ENCODE measurements at places on chromosomes 5 and 9.

- DNase-seq: no peak
These were observed 110.0 kb downstream of the ENC1 start for GRCh38 chr5:74530326-74531050.

GRCh38 chr9:122143296-122143695 is 16.3 kb downstream of the NDUFA8 start:
- no peak for DNase-seq

DNA sequence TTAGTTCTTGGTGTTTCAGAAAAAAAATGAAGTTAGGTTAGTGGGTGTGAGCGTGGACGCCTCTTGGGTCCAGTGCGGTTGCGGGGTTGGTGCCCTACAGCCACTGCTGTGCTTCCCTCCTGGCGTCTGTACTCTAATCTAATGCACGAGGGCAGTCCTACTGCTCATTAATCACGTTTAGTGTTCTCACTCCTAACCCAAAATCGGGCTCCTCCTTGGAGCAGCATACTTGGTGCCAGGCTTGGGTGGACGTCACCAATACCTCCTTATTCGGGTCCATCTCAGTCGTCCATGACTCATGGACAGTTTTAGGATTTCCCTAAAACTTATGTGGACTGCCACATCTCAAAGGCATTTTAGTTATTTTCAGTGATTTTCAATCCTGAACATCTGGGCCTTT is 41.6 kb downstream of the TRIO start:
- DNase-seq: no peak

- DNase-seq: no peak
These were observed 72.8 kb upstream of the PARP8 start for GRCh38 chr5:50593681-50594080.

DNA sequence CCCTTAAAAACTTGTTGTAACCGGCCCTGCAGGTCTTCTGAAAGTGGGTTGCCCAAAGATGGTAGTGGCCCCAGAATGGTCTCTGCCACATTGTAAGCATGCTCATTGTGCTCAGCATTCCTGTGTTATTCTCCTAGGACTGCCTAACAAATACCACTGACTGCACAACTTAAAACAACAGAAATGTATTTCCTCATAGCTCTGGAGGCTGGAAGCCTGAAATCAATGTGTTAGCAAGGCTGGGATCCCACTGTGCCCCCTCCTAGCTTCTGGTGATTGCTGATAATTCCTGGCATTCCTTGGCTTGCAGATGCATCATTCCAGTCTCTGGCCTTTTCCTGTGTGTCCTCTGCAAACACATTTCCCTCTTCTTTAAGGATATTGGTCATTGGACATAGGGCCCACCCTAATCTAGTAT is 3.4 kb upstream of the GCNT4 start:
- no peak for DNase-seq

DNA sequence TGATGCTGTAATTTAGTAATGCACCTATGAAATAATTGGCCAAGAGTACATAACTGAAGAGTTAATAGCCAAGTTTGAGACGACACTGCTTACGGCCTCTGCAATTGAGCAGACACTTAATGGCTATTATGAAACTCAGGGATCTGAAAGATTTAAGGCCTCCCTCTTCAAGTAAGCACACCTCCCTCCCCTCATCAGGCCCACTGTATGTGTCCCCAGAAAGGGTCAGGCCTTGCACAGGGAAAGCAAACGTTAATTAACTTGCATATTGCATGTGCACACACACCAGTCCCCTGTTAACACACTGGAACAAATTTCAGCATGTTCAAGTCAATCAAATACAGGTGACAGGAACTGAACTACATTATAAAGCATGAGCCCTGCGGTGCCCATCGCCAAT is 163.6 kb downstream of the SPOCK1 start:
- DNase-seq: no peak

DNA sequence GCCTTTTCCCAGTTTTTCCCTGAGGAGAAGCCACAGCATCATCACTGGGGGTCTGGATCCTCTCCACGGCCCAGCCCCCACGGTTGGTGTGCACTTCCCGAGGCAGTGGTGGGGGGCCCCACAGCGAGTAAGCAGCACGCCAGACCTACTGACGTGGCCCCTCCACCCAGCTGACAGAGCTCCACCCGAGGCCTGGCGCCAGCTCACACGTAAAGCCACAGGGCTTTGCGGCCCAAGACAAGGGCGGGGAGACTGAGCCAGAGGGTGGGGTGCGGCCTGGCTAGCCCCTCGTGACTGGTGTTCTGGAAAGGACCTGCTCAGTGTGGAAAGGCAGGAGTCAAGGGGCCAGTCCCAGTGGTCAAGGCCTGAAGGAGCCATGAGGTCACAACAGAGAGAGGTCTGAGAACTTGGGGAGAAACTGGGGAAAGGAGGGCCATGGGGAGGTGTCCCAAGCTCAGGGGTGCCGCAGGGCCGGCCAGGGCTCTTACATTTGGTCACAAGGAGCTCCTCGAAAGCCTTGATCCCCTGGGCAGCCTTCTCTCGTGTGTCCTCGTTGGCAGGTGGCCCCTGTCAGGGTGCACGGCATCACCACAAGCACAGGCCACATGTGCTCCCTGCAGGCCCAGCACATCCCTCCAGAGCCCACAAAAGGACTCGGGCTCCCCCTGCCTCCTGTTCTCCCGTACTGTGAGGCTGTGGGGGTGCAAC is 5.5 kb downstream of the SNAPC4 start:
- DNase-seq: no peak

DNA sequence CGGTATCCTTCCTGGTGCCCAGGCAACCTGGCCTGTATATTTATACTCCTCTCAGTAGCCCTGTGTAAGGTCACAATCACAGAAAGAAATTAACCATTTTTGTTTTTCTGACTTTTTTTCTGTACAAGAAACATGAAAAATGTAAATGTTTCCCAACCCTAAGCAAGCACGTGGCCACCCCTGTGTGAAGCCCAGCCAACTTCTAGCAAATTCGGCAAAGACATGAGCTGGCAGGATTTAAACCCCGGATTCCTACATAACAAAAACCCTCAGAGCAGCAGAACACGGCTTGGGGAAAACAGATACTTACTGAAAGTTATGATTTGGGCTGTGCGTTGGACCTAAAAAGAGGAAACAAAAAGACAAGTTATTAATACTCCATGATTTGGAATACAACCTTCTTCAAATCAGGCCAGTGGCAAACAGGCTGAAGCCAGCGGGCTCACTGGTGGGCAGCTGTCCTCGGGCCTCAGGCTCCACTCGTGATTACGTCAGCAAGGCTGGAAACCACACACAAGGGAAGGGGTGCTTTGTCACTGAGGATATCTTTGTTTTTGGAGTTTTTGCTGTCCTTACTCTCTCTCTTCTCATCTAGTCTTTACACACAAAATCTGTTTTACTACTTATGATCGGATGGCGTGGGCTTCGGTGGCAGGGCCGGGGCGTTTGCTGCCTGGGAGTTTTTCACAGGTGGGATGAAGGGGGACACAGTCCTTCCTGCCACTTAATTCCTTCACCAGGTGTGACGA is 194.1 kb downstream of the ROR2 start:
- DNase-seq: no peak

DNA sequence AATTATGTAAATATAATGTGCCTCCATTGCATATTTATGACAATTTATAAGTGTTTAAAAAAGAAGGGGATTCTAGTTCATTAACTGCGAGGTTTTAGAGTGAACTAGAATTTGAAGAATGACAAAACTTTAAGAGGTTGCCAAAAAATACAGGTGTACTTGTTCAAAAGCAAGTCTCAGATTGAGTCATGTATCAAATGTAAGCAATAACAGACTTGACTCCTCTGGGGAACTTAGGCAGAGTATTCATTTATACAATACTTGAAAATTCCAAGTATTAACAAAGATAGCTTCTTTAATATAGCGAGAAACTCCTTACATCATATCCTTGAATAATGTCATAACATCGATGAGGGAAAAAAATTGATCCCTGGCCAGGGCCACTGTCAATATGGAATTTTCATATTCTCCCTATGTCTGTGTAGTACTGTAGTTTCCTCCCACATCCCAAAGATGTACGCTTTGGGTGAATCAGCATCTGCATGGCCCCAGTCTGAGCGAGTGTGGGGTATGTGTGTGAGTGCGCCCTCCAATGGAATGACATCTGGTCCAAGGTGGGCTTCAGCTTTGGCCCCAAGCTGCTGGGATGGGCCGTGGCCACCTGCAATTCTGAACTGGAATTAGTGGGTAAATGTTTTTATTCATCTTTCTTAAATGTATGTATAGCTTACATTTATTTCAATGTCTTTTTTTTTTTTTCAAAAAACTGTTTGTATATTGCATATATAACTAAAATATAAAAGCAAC is 70.1 kb downstream of the RIC1 start:
- no peak for DNase-seq

DNA sequence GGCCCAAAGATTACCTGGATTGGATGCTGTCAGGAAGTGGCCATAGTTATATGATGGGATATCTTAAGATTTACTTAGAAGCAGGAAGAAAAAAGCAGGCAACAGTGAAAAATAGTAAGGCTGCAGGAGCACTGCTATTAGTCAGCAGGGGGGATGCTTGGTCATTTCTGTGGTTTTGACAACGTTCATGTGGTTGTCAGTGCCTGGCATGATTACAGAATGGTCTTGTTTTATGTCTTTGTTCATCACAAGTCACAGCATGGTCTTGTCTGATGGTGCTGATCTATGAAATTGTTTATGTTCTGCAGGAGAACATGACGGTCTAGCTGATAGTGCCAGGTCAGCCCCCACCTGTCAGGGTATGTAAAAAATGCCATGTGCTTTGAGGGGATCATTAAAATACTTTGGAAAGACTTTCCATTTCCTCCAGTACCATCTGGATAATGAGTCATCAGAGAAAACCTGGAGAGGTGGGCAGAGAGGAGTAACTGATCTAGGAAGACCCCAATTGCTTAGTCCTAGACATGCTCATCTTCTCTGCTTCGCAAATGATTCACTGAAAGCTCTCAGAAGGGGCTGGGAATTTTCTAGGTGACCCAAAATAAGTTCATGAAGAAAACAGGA is 48.5 kb downstream of the PLGRKT start:
- no peak for DNase-seq

DNA sequence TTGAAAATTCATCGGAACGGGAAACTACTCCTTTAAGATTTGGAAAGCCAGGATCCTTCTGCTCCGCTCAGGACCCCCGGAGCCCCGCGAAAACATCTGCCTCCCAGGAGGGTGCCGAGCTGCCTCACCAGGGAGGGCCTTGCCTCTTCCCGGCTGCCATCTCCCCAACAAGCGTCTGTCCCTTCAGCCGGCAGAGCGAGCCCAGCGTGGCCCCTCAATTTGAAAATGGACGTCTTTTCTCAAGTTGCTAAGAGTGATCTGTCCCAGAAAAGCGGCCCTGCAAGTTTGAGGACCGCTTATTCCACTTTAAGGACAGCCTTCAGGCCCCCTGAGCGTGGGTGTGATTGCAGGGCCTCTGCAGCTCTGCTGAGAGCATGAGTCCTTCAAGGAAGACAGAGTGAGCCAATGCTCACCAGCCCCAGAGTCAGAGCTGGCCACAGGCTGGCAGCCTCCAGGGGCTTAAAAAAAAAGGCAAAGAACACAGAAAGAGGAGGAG is 101.3 kb downstream of the PHF2 start:
- DNase-seq: no peak

GRCh38 chr5:154162539-154163151 is 27.9 kb upstream of the GALNT10 start:
- no peak for DNase-seq

DNA sequence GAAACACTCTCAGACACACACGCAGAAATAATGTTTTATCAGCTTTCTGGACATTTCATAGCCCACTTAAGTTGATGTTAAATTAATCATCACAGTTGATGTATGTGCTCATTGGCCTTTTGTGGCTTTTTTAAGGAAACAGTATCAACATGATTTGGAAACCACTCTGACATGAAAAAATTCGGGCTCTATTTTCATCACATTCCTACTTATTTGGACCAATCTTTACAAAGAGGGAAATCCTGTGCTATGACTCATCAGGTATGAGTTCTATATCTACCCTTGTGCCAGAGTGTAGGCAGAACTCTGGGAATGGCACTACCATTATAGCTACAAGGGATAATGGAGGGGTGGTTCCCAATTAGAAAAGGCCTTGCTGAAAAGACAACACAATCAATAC is 388.4 kb upstream of the PTGER4 start:
- no peak for DNase-seq

DNA sequence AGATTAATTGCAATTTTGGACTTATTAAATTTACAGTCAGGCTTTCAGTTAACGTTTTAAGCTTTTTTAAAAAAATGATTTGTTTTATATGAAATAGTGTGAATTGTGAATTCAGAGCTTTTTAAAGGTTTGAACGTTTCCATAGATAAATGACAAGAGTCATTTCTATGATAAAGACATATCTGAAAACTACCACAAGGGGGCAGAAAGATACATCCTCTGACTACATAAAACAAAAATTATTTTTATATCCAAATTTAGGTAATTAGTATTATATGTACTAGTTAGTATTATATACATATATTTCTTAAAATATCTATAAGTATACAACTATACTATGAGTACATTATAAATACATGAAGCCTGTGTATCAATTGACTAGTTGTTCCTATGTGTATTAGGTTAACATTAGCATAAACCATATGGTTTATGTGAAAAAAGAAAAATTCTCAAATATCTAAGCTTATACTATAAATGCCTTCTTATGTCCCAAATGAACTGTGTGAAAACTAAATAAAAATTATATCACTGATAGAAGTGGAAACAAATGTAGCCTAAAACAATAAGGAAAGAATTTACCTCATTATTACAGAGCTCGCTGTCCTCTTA is 155.2 kb downstream of the MEF2C start:
- no peak for DNase-seq

Data from NCI-H1436 (cell line).